ENCODE measurements at places on chromosomes 13 and 19.

- no peak for DNase-seq
These were observed 130.1 kb downstream of the KLF12 start for GRCh38 chr13:74004109-74004508.

DNA sequence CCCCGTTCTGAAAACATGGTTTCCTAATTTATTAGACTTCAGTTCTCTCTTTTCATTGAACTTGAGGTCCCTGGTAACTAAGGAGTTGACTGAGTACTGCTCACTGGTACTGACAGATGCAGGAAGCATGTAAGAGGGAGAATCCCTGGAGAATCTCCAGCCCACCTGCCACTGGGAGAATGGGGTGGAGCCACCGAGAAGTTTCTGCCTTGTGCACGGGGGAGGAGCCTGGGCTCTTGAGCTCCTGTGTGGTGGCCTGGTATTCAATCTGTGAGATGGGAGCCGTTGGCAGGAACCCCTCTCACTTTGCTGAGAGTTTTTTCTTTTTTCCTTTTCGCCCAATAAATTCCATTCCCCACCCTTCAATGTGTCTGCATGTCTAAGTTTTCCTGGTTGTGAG lies 13.2 kb upstream of the AKAP11 start:
- DNase-seq, result no peak

GRCh38 chr13:40933508-40934204 lies 85.5 kb downstream of the ELF1 start:
- DNase-seq, result no peak

- no peak for DNase-seq
These were observed 2.7 kb downstream of the GSK3A start for GRCh38 chr19:42239544-42240220.

DNA sequence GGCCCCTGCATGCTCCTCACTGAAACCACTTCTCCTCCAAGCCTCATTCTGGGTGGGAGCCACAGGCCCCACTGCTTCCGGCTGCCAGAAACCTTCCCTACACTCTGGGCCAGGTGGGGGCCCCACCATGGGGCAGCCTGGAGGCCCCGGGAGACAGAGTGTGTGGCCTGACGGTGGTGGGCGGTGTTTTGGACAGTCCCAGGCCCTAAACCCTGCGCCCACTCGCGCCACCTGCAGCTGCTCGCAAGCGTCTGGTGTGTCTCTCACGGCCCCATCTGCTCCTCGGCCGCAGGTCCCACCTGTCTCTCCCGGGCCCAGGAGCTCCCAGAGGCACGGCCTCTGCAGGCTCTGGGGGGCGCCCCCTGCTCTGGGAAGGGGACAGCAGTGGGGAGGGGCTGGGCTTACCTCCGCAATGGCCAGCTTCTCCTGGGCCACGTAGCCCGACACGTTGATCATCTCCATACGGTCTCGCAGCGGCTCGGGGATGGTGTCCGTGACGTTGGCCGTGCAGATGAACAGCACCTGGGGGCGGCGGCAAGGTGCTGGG lies 5.6 kb downstream of the RPL36 start:
- no peak for DNase-seq

DNA sequence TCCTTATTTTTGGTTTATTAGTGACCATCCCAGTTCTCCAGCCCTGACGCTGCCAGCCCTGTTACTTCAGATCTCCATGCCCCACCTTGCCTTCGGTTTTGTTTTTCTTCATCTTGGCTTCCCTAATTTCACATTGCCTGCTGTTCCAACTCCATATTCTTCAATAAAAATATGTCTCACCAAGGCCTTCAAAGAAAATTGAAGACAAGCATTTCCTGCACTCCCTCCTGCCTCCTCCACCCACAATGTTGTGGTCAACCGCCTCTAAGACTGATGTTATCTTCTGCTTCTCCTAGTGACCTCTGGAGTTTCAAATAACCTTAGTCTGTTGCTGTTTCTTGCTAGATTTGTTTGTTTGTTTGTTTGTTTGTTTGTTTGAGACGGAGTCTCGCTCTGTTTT lies 14.6 kb downstream of the PLD3 start:
- no peak for DNase-seq

DNA sequence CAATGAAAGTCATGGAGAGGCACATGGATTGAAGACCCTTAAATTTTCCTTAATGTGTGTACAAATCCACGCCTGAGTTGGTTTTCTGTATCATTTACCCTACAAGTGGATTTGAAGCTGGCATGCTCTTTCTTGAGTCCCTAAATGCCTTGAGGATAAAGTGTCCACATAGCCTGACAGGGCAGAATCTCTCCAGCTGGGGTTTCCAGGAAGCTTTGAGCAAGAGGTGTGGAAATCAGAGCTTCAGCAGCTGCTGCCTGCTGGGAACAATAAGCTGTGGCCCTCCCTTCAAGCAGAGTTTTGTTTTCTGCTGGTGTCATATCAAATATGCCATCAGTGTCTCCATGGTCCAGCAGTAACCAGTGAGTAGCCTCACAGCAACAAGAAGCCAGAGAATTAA lies 120.3 kb upstream of the SERTM1 start:
- no peak for DNase-seq

DNA sequence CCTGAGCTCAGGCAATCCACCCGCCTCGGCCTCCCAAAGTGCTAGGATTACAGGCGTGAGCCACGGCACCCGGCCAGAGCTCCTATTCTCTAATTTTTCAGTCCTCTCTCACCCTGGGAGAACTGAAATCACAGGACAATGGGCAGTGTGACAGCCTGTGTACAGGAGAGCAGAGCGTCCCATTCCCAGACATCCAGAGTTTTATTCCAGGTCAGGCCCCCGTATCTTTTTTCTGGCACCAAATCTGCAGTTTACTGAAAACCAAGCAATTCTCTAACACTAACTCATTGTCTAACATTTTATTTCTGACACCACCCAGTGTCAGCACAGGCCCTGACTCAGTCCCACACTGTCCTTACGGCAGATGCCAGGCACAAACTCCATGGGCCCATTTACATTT lies 6.7 kb downstream of the ZNF708 start:
- DNase-seq, result no peak

- DNase-seq, result no peak
These were observed 1.6 kb upstream of the BEST2 start for GRCh38 chr19:12749938-12750521.

All from SK-N-MC (cell line).